ENCODE measurements at places on chromosomes 6 and 20.

- DNase-seq, result no peak
Observed at GRCh38 chr6:116057766-116058165, 2.9 kb downstream of the FRK start.

DNA sequence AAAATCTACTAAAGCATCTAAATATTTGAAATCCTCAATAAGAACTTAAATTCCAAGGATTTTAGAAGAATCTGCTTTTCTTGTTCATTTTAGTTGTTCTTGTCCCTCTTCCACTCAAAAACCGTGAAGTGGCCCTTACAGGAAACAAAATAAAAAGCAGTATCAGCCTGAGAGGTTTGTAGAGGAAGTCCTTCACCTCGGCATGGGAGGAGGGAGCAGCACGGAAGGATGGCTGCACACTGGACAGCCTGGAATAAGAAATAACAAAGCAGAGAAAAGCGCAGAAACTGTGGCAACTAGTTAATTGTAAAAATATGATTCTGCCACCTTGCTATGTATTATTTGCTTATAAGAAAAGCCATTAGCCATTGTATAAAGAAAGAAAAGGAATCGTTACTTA is 46.1 kb downstream of the RALGAPA2 start:
- no peak for DNase-seq

- DNase-seq, result no peak
Observed at GRCh38 chr6:136094812-136095211, 155.3 kb downstream of the MTFR2 start.

- DNase-seq, result peak; percentile 85
Observed at GRCh38 chr6:27176523-27177484, 70.7 kb upstream of the PRSS16 start.

- DNase-seq, result no peak
Observed at GRCh38 chr20:3105256-3106137, 21.0 kb upstream of the AVP start.

DNA sequence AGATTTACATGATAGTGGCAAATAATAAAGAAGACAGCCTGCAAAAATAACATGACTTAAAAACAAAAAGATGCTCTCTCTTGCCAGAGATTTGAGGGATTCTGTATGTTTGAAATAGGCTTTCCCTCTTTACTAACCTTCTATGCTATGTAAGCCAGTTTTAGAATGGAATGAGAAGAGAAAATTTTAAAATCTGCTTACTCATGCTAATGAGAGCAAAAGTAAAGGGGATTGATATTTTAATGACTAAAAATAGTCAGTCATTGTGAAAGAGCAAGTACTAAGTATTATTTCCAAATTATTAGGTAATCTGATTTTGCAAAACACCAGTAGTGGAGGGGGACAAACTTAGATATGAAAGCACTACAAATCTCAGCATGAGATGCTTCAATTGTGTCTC is 563.3 kb upstream of the ADGRB3 start:
- no peak for DNase-seq

DNA sequence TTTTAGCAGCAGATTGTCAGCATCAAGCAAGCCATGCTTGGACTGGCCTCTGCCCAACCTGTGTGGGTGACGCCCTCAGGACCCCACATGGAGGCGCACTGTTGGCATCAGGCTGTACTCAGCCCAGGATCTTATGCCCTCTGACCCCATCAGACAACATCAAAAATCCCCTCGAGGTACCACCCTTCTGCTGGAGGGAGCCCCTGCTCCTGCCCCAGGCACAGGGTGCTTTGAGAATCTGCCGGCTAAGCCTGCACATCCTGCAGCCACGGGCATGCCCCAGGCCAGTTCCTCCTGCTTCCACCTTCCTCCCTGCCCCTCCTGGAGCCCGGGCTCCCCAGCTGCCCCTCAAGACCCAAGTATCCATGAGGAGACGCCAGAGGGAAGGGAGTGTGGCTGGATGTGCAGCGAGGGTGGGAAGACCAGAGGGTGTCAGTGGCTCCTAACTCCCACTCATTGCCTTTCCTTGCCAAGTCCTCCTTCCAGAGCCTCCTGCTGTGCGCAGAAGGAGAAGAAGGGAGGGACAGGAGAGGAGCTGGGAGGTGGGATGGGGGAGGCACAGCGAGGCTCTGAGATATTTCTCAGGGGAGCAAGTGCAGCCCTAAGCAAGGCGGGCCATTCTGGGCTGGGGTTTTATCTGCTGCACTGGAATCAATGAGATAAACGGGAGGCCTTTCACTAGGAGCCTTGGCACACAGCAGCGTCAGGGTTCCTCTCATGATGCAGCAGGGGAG is 77.4 kb upstream of the CST7 start:
- DNase-seq, result no peak

GRCh38 chr6:20013066-20013861 is 176.1 kb downstream of the ID4 start:
- DNase-seq, result no peak

GRCh38 chr6:3592371-3592941 is 135.6 kb upstream of the SLC22A23 start:
- DNase-seq, result no peak

DNA sequence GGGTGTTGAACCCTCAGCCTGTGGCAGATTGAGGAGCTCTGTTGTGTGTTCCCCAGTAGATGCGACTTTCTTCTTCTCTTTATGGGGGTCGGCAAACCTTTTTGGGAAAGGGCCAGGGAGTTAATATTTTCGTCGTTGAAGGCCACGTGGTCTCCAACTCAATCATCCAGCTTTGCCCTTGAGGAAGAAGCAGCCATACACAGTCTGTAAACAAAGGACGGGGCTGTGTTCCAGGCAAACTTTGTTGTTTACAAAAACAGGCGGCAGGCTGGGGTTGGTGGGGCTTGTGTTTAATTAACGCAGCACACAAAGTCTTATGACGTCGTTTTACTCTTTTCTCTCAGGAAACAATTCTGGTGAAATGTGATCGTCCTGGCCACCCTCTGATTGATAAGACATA is 20.2 kb downstream of the KIF25 start:
- DNase-seq, result no peak

- DNase-seq, result no peak
Observed at GRCh38 chr6:39516471-39516870, 194.0 kb upstream of the KCNK16 start.

- no peak for DNase-seq
Observed at GRCh38 chr20:37863289-37863688, 39.6 kb upstream of the VSTM2L start.

DNA sequence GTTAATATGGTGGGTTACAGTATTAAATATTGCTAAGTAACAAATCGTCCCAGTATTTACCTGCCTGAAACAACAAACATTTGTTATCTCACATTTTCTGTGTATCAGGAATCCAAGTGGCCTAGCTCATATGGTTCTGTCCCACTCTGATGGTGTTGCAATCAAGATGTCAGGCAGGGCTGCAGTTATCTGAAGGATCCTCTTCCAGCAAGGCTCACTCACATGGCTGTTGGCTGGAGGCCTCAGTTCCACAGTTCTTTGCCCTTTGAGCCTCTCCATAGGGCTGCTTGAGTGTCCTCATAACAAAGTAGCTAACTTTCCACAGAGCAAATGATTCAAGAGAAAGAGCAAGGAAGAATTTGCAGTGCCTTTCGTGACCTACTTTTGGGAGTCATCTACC is 17.7 kb downstream of the RAB22A start:
- no peak for DNase-seq

GRCh38 chr6:159772196-159772595 is 10.4 kb downstream of the ACAT2 start:
- DNase-seq, result no peak

DNA sequence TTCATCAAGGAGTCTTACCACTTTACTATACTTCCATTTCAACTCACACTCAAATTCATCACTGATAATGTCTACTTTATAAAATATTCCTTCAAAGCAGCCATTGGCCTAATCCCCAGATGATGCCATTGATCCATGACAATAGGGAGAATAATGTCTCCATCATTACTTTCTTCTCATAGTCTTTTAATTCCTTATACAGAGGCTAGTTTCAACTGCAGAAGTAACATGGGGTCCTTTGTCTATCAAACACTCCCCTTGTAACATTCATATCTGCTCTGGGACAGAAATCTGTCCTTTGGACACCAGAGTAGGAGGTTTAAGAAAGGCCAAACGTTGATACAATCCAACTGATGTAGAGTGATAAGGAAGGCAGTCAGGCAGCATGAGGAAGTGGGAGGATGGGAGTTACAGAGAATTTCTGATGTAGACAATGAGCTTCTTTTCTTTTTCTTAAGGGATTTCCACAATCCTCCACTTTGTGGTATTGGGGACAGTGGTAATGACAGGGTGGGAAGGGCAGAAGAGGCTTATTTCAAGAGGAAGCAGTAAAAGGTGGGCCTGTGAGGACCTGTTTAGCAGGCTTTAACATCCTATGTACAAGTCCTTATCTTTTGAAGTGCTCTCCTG is 18.9 kb upstream of the HLA-DOA start:
- no peak for DNase-seq

DNA sequence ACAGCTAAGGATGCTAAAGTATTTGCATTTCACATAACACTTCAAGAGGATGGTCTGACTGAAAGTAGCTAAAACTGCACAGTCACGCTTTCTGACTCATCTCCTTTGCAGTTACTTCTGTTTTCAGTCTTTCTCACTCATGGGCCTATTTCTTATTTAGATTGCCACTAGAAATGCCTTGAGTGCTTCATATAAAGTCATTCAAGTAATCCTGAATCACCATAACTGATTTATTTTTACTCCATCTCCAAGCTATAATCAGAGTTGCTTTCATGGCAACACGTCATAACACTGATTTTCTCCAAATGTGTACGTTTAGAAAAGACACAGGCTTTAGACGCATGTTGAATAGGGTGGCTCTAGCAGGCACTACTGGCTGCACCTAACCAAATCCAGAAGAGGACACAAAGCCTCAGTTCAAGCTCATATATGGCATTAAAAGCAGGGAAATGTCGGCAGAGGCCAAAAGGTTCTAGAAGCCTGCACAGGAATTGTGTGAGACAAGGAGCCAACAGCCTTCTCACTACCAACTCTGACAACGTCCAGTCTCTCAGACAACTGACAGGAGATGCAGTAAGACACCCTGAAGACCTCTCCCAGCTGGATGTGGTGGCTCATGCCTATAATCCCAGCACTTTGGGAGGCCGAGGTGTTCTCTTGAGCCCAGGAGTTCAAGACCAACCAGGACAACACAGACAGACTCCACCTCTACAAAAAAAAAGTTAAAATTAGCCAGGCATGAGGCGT is 64.1 kb upstream of the BEND6 start:
- DNase-seq, result no peak

- DNase-seq, result no peak
Observed at GRCh38 chr6:141463237-141463977, 669.3 kb upstream of the GJE1 start.

- DNase-seq, result no peak
Observed at GRCh38 chr20:1374246-1374645, 18.6 kb downstream of the FKBP1A start.

DNA sequence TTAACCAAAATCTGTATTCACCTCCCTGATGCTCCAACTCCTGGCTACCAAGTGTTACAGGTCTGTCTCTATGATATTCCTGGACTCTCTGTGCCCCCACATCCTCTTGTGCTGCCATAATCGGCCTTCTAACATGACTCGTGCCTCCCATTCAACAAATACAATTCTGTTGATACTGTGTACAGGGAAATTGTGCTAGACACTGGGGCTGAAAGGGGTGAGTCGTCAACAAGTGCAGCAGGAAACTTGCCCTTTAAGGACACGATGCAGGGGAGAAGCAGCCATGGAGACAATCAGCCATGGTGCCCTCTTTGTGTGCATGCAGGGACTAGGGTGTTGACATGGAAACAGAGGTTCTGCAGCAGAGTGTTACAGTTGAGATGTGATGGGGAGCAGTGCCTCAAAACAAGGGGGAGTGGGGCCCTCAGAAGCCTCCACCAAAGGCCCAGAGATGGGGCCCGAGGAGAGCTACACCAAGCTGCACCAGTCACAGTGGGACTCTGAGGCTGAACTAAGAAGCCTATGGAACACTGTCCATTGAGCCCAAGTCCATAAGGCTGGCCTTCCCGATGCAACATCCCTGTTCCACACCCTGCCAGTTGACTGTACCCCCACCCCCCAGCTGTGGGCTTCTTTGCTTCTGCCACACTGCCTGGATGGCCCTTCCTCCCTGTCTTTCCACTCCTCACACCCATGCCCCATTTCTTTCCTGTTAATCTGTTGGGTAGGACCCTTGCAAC is 3.1 kb downstream of the PCED1A start:
- DNase-seq, result no peak

DNA sequence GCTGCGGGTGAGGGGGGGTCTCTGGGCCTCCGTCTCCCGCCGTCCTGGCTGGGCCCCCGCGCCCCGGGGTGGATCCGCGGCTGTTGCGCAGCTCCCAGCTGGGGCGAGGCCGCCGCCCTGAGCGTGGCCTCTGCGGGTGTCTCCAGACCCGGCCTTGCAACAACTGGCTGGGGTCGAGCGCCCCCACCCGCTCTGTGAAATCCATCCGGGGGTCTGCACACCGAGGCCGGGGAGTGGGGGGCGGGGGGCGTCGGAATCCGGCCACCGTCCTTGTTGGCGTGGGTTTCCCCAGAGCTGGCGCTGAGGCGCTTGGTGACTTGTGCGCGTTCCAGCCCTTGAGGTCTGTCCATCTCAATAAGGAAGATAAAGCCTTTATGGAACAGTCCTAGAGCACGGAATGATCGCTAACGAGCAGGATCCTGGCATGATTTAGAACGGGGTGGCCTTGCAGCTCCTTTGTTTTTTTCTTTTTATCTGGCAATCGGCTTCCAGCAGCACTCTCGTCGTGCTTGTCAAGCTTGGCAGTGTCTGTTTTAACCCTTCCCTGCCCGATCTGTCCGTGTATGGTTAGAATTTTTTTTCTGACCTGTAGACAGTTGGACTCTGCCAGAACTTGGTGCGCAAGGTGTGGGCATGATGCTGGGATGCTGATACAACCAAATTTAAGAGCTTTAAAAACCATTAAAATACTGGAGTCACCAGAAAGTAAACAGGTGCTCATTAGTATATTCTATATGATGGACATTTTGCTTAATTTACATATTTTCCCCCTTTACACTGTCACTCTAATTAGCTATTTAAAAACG is 675 bp downstream of the DSTN start:
- DNase-seq, result peak; percentile 17

DNA sequence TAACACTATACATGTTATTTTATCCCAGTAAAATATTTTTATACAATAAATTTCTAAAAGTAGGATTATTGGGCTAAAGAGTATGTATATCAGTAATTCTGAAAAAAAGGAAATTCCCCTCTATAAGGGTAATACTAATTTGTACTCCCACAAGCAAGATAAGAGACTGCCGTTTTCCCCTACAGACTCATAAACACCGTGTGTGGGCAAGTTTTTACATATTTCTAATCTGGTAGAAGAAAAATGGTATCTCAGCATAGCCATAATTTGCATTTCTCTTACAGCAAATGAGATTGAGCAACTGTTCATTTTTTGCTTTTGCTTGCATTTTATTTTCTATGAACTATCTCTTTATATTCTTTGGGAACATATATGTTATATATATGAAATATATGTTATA is 26.0 kb upstream of the MYMX start:
- no peak for DNase-seq

Data from CD4-positive, alpha-beta T cell treated with Interleukin-10 for 1 hour (primary cell).